ENCODE measurements at places on chromosomes 3 and 15.

- no peak for DNase-seq
Observed at GRCh38 chr15:25993506-25993905, 130.4 kb upstream of the ATP10A start.

GRCh38 chr3:170358042-170359010 lies 811 bp downstream of the SKIL start:
- DNase-seq: peak; percentile 61

DNA sequence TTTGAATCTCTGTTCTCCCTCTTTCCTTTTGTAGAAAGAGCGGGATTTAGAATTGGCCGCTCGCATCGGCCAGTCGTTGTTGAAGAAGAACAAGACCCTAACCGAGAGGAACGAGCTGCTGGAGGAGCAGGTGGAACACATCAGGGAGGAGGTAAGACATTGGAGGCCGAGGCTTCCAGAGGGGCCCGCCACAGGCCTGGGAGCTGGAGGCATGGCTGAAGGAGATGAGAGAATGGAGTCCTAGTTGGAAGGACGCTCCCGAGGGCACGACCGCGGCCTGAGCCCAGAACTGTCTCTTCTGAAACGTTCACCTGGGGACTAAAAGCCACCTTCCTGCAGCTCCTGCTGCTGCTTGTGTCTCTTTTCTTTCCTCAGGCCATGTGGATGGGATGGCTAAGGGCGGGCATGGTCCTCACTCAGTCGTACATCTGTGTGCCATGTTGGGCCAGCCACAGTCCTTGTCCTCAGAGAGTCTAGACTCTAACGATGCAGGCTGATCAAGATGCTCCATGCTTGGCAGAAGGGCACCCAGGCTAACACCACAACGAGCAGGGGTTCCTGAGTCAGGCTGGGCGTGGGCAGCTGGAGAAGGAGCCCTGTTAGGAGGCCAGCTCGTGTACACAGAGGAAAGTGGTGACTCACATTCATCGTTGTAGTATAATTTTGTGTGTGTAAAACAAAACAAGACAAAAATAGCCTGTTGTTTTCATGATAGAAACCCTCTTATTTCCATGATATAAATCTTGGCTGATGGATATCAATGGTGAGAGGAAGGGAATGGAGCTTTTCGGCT lies 81.1 kb downstream of the CCK start:
- DNase-seq: no peak

GRCh38 chr3:58009749-58010535 lies 1.7 kb downstream of the FLNB start:
- no peak for DNase-seq

GRCh38 chr3:186869253-186870100 lies 27.0 kb downstream of the ADIPOQ start:
- DNase-seq: no peak

GRCh38 chr3:31224936-31225335 lies 307.8 kb upstream of the STT3B start:
- DNase-seq: no peak

DNA sequence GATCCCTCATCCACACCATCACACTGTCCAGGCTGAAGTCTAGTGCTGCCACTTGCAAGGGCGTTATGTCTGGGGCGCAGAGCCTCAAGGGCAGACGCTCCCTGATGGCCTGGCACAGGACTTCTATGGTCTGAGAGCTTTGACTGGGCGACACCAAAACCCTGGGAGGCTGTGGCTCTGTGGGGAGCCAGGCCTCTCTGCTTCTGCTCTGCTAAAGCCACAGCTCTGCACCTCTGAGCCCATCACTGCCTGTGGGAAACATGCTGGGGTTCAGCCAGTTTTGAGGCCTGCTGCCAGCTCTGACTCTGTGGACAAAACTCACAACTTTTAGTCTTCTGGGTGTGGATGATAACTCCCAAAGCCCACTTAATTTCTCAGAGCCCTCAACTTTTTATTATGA lies 6.3 kb upstream of the LCTL start:
- no peak for DNase-seq

DNA sequence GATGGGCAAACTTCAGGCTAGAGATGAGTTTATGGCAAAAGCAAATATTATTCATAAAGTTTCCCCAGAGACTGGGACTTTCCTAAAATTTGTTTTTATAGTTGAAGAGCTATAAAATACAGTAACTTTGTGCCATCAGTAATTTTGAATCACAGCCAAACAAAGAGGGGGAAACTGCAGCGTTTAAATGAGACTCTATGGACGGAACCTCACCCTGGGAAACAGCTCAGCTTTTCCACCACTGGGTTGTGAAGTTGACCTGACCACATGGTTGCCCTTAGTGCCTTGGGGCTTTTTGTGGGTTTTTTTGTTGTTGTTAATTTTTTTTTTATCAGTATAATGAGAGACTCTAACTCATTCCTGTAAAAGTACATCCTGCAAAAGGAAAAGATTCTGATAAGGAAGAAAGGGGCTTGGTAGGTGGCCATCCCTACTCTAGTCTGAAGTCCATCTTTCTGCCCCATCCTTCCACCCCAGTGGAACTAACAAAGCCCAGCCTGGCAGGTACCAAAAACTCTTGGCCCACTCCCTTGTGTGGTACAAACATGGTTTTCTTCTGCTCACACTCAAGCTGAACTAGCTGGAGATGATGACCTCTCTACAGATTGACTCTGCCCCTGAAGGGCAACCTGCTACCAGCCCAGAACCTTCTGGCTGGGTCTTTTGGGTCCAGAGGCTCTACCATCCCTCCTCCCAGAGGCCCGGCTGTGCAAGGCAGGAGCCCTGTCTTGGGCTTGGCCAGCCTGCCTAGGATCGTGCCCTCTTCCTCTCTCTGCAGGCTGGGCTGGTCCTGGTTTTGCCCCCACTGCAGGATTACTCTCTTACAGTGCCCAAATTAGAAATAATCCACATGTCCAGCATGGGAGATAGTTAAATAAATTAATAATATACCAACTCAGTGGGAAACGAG lies 41.2 kb downstream of the RLBP1 start:
- DNase-seq: no peak

DNA sequence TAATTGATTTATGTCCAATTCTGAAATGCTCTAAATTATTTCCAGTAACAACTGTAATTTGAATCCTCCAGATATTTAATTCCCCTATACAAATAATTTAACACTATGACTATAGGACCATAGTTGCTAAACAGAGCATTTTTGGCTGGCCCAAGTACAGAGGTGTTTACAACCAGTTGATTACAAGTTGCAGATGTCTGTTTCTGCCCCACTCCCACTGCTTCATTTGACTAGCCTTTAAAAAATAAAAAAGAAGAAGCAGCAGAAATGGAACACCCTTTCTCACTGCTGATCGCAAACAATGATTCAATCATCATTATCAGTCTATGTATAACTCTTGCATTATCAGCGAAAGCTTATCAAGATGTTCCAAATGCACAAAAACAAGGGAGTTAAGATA lies 54.6 kb downstream of the SENP7 start:
- no peak for DNase-seq

- no peak for DNase-seq
Observed at GRCh38 chr15:66617137-66618090, 51.6 kb upstream of the LCTL start.

- no peak for DNase-seq
Observed at GRCh38 chr3:126147932-126148683, 32.3 kb downstream of the ALDH1L1 start.

- no peak for DNase-seq
Observed at GRCh38 chr3:29511701-29512100, 230.8 kb downstream of the RBMS3 start.

GRCh38 chr3:188378786-188379185 lies 224.8 kb downstream of the LPP start:
- DNase-seq: no peak

All from stimulated activated CD8-positive, alpha-beta memory T cell treated with anti-CD3 and anti-CD28 coated beads, Interleukin-4, amount 100 ng/mL, for 1 hour (primary cell).